ENCODE measurements at places on chromosomes 5 and 9.
A peak's percentile ranks its signal among the peaks of the same experiment; 100 is the strongest.

- DNase-seq = no peak
These were observed 216.3 kb downstream of the KIAA0825 start for GRCh38 chr5:94402096-94402495.

GRCh38 chr9:109315480-109316206 is 5.2 kb downstream of the EPB41L4B start:
- DNase-seq = no peak

DNA sequence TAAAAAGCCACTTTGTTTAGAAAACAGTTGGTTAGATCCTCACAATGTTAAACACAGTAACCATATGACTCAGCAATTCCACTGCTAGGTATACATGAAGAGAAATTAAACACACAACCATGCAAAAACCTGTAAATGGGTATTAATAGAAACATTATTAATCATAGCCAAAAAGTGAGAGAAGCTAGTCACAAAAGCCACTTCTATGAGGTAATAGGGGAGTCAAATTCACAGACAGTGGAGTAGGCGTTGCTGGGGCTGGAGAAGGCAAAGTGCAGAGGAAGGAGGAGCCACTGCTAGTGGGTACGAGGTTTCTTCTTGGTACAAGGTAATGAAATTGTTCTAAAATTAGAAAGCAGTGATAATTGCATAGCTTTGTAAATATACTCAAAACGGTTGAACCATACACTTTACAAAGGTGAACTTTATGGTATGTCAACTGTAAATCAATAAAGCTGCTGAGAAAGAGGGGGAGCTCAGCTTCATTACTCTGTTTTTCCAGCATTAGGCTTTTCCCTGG is 364.4 kb downstream of the GADD45G start:
- peak; percentile 74 for DNase-seq

DNA sequence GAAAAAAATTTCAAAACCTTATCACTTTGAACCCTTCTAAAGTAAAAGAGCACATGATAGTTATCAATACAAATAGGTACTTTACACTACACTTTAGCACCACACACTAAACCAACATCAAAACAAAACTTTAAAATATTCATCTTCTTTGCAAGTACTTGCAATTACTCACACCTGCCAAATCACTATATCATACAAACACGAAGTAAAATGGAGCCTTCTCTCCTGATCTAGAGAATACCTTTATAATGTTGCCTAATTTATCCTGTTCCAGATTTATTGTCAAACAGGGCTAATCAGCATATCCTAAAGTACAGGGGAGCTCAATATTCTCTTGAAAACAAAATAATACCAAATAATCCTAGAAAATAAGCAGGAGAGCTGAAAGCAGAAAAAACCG is 3.0 kb downstream of the RNF145 start:
- DNase-seq = no peak

GRCh38 chr5:172878933-172879752 is 45.1 kb downstream of the ERGIC1 start:
- DNase-seq = no peak

DNA sequence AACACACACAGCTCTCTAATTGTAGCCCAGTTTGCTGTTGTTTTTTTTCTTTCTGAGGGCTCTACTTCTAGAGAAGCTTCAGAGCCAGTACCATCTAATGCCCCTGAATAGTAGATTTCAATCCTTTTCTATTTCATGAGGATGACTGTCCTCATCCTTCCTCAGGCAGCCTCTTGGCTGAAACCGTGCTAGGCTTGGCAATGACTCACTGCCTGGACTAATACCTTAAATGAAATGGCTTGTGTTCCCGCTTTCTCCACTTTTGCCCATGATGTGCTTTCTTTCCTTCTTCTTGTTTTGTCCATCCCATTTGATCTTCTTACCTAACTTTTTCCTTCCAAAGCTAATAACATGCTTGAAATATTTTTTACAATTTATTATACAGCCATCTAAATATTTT is 80.1 kb downstream of the ITGA1 start:
- no peak for DNase-seq

- no peak for DNase-seq
These were observed 10.4 kb downstream of the QSOX2 start for GRCh38 chr9:136235171-136235570.

- DNase-seq = no peak
These were observed 2.9 kb downstream of the TPD52L3 start for GRCh38 chr9:6330958-6331634.

GRCh38 chr5:32027717-32028458 is 146.2 kb downstream of the GOLPH3 start:
- DNase-seq = no peak

DNA sequence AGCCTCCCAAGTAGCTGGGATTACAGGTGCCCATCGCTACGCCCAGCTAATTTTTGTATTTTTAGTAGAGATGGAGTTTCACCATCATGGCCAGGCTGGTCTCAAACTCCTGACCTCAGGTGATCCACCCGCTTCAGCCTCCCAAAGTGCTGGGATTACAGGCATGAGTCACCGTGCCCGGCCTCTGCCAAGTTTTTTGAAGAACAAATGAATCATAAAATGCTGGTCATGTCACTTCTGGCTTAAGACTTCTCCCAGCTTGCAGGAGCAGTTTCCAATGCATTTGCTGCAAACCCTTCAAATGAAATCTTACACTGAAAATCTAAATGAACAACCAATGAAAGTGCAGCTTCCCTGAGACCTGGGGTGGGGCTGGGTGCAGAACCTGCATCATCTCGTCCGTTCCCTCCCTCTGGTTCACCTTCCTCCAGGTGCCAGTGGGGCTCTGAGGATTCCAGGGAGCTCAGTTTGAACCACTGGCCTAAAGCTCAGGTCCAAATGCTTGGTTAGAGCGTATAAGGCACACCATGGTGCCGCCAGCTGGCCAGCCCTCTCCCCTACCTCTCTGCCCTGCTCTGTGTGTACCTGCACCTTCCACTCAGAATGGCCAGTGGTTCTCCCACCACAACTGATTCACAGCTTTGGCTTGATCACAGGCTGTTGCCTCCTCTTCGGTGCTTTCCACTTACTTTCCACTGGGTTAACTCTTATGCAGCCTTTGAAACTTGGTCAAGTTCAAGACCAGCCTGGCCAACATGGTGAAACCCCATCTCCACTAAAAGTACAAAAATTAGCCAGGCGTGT is 39.8 kb upstream of the FUBP3 start:
- no peak for DNase-seq

DNA sequence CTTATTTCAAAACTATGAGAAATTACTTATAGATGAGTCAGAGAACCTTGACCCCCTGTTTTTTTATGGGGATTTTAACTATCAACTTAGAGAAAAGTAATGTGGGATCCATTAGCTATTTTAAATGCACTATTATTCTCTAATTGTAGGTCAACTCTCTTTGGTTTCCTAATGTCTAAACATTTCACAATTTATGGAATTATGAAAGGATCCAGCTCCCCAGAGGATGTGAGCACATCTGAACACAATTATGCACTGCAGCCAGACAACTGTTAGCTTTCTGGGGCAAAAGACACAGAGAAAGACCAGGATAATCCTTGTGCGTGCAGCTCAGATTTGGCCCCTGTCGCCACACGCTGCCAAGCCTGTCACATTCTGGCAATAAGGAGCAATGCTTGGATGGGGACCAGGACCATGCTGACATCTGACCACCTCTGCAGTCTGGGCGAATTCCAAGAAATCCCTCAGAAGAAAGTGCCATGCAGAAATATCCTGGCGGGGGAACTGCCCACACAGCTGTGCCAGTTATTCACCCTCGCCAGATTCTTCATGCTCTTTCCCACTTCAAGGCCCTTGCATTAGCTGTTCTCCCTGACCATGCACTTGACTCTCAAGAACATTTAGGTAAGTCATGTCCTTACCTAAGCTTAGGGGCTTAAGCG is 22.2 kb upstream of the CMBL start:
- DNase-seq = no peak

GRCh38 chr9:87350915-87351314 is 146.8 kb upstream of the DAPK1 start:
- DNase-seq = no peak

- no peak for DNase-seq
These were observed 20.3 kb downstream of the RAI14 start for GRCh38 chr5:34676416-34676815.

- no peak for DNase-seq
These were observed 53.3 kb downstream of the AOPEP start for GRCh38 chr9:94779693-94780290.

- DNase-seq = no peak
These were observed 70.8 kb downstream of the NXNL2 start for GRCh38 chr9:88605512-88606362.

DNA sequence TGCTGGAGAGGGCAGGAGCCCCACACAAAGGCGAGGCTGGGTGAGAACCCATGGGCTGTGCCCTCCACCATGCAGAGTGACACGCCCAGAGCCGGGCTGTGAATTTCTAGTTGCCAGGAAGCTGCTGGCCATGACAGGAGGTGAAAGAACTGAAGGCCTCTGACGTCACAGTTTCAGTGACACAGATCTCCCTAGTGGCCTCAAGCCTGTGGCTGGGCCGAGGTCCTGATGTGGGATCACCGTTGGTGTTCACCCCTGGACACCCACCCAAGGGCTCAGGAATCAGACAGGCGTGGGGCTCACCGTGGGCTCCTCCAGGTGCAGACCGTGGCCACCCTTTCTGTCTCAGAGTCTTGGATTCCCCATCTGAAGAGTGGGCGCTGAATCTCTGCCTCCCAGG is 39.9 kb downstream of the MSX2 start:
- DNase-seq = no peak

DNA sequence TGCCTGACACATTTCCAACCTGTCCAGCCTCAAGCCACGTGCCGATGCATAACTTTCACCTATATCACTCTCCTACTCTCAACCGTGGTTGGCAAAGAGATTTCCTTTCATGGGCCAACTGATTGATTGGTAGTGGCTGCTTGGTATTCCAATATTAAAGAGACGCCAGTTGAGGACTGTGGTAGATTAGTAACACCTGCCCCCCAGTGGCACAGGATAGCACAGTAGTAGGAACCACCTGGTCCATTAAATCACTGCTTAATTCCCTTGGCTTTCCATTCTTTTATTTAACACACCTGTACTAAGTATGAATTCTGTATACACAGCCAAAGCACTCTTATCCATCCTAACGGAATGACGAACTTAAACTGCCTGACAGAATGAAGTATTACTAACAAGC is 19.1 kb upstream of the FOXB2 start:
- DNase-seq = no peak

- no peak for DNase-seq
These were observed 14.5 kb downstream of the SLC22A4 start for GRCh38 chr5:132308701-132309100.

- no peak for DNase-seq
These were observed 571.1 kb upstream of the ZNF608 start for GRCh38 chr5:125317536-125317995.

- peak; percentile 6 for DNase-seq
These were observed 97.0 kb downstream of the PCDH1 start for GRCh38 chr5:141780952-141781781.

DNA sequence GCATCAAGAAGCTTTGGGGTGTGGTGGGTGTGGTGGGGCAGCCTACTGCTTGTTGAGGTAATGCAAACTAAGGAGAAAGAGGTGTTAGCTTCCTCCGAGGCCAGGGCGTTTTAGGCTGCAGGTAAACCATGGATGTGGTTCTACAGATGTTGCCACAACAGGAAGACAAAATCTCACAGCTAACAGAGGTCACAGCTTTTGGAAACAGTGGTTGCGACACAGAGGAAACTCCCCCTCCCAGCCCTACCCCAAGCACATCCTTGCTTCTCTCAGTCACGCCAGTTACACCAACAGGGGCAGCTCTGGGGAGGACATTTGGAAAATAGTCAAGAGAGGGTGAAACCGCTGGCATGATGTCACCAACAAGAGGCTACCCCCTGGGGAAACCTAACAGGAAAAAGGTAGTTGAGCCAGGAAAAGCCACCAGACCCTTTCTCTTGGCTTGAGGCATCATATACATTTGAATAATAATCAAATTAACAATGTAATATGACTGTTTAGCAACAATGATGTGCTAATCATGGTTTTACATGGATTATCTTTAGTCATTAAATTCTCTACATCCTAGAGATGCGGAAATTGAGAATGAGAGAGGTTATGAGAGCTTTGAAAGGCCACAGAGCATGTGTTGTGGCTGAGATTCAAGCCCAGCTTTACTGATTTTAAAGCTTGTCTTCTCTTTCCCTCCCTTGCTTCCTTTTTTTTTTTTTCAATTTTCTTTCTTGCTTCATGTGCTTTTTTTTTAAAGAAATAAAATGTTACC is 82.2 kb upstream of the IL12B start:
- DNase-seq = peak; percentile 88

DNA sequence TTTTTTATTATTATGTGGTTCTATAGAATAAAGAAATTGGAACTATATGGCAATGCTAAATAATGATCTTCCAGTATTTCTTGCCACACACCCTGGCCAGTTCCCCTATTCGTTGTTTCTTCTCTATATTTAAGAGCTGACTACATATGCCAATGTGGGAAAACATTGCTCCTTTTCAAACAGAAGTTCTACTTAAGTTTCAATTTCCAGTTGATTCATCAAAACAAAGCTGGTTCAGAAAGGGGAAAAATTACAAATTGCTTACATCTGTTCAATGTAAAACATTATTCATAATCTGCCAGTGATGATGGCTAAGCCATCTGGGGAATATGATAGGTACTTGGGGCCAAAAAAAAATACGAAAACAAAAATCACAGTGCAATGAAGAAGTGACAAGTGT is 76.9 kb downstream of the ST8SIA4 start:
- peak; percentile 55 for DNase-seq

- DNase-seq = peak; percentile 41
These were observed at the start of gene FOXD1 for GRCh38 chr5:73448463-73449136. FOXD1 (minus strand) TSS chr5:73448777; CDS start chr5:73448362, 415 bp downstream.

DNA sequence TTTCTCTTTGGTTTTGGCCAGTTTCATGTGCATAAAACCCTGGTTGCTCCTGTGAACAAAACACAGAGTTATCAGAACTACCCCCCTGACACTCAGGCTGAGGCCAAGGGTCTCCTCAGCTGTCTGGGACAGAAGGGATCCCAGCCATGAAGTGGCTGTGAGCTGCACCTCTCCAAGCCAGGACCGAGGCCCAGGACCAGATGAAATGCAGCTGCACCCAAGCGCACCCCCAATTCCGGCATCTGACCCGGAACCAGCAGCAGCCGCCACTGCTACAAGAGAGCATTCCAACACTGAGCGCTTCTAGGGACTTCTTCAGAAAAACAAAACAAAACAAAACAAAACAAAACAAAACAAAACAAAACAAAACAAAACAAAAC is 16.0 kb upstream of the SLC25A51 start:
- no peak for DNase-seq

Data from activated CD4-positive, alpha-beta T cell treated with anti-CD3 and anti-CD28 coated beads, Interleukin-2, amount 50 U/mL, for 16 hours (primary cell).